ENCODE measurements at places on chromosomes 16 and 17.

- no peak for DNase-seq
Observed at GRCh38 chr17:67401106-67401505, 24.0 kb downstream of the PITPNC1 start.

GRCh38 chr16:53266156-53266555, 168.1 kb upstream of the RBL2 start:
- DNase-seq, result no peak

GRCh38 chr17:14312522-14312921, 11.6 kb downstream of the HS3ST3B1 start:
- no peak for DNase-seq

- DNase-seq, result no peak
Observed at GRCh38 chr17:1939981-1940809, 84.9 kb downstream of the RTN4RL1 start.

- DNase-seq, result no peak
Observed at GRCh38 chr17:79047291-79047920, 23.4 kb downstream of the C1QTNF1 start.

DNA sequence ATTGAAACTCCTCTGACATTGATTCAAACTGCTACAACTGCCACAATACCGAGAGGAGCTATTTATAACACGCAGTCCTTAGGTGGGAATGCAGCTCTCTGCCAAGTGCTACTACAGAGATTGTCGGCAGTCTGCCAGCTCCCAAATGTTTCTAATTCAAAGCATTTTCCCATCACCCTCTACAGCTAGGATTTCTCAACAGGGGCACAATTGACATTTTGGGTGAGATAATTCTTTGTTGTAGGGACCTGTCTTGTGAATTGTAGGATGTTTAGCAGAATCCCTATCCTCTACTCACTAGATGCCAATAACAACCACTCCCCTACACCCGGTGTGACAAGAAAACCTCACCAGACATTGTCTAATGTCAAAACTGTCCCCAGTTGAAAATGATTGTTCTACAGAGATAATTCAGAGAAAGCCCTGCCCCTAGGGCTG, 7.8 kb upstream of the N4BP1 start:
- peak; percentile 75 for DNase-seq

Data from fibroblast of skin of left biceps (primary cell).